Dermis microvascular lymphatic vessel endothelial cell (primary cell): ENCODE measurements at places on chromosomes 7 and 10.

DNA sequence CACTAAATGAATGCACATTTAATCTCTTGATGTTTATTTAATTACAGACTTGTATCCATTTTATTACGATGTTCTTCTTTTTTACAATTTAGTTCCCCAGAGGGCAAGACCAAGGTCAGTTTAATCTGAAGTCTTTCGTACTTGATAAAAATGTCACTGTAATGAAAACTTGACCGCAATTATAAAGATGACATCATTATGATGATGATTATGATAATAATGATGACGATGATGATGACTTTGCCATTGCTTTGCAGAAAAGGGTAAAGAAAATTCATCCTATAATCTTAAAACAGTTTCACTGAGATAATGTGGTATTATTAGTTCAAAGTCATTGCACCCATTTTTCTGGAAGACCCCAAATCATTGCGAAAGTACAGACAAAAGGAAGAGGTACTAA is 290.1 kb downstream of the NEBL start:
- DNase-seq, result no peak

- DNase-seq, result no peak
Measured at GRCh38 chr10:35794703-35795102, 152.6 kb upstream of the FZD8 start.

GRCh38 chr7:75642810-75643486 is 95.8 kb downstream of the HIP1 start:
- peak; percentile 55 for DNase-seq

DNA sequence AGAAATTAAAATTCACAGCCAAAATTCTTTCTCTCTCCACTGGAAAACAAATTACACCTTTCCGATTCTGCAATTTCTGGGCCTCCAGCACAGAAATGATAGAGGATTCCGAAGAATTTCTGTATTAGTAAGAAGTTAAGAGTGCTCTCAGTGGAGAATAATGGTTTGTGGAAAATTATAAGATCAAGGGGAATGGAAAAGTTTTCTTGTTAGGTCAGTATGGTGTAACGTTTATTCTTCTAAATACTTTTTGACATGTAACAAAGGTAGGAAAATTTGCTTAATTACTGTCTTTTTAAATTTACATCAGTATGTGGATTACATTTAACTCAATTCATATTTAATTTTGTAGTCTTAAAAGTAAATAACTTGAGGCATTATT is 288.3 kb upstream of the NFE2L3 start:
- DNase-seq, result no peak

DNA sequence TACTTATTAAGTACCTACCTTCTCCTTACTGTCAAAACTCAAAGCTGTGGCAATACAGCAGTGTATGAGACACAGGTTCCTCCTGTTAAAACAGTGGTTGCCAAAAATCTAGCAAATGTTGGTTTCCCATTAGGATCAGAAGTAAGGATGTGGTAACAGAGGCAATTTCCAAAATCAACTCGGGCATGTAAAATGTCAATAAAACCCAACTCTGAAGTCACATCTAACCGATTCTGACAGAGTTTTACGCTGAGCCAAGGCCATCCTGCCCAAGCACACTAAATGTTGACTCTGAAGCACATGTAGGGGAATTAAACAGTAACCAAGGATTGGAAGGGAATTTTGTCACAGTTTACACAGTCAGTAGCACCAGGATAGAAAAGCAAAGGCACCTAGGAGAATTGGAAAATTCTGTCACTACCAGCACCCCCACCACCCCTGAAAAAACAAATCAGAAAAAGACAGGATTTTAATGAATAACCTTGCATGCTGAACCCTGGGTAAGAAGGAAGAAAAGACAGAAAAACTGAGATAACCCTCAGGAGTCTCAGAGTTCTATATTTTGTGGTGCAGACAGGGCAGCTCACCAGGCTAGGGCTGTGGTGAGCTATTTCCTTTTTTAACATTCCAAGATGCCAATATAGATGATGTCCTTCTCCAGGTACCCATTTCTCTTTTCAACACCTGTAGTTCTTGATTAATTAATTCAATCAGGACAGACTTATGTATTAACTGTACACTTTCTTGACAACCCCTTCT is 119.5 kb downstream of the DOCK4 start:
- no peak for DNase-seq

- no peak for DNase-seq
Measured at GRCh38 chr10:132827423-132827789, 41.5 kb upstream of the NKX6-2 start.

GRCh38 chr10:112938808-112939482 is 11.1 kb upstream of the TCF7L2 start:
- DNase-seq, result no peak

- no peak for DNase-seq
Measured at GRCh38 chr10:112613620-112614019, 166.6 kb downstream of the VTI1A start.

- DNase-seq, result no peak
Measured at GRCh38 chr10:122646511-122647382, 52.9 kb downstream of the C10orf120 start.

DNA sequence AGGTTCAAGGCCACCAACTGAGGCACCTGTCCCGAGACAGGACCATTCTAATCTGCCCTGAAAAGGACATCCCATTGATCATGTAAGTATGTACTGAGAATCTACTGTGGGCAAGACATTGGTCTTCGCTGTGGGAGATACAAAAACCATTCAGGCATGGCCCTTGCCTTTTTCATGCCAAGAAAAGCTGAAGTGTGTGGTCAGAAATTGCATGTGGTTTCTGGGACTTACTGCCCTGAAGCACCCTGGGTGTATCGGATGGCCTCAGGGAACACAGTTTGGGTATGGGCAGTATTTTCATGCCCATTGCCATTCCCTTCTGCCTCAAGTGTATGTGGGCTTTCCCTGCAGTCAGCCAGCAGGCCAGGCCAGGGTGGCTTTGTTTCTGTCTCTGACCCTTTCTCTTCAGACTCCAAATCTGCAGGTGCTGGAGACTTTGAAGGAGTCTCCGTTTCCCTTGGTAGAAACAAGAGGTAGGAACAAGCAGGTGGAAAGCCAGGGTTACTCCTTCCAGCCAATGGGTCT is 285.7 kb downstream of the ZEB1 start:
- no peak for DNase-seq

DNA sequence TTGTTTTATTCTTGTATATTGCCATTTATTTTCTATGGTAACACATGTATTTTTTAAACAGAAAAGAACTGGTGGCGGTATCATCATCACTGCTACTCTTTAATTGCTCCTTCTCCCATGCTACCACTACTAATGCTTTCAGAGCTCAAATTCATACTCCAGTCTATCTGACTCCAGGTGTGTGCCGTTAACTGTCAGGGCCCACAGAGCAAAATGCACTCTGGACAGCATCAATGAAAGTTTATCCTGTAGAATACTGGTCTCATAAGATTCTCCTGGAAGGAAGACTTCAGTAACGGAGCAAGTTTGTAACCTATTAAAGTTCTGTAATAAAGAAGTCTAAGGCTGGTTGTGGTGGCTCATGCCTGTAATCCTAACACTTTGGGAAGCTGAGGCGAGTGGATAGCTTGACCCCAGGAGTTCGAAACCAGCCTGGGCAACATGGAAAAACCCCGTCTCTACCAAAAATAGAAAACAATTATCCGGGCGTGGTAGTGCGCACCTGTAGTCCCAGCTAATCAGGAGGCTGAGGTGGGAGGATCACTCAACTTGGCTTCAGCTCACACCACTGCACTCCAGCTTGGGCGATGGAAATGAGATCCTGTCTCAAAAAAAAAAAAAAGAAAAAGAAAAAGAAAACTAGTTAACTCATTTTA is 18.4 kb downstream of the ZNRF2 start:
- DNase-seq, result no peak

GRCh38 chr7:68122801-68123200 is 1126.2 kb downstream of the TYW1 start:
- DNase-seq, result no peak

DNA sequence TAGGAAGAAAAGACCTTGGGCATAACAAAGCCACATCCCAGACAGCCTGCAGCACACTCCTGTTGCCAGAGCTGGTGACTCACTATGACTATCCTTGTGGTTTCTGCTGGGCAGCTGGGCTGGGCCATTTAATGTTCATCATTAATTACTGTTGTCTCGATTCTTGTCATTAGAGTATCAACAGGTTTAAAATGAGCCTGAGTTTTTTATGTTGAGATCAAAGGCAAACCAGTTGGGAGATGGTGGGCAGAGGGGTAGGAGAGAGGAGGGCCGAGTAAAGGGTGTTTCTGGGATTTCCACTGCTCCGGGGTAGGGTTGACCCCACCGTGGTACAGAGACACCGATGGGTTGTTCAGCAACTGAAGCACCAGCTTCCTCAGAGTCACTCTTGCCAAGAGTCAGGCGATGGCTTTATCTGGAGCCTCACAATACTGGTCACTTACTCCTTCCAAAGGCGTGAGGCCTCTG is 128.7 kb upstream of the LYZL1 start:
- peak; percentile 71 for DNase-seq

DNA sequence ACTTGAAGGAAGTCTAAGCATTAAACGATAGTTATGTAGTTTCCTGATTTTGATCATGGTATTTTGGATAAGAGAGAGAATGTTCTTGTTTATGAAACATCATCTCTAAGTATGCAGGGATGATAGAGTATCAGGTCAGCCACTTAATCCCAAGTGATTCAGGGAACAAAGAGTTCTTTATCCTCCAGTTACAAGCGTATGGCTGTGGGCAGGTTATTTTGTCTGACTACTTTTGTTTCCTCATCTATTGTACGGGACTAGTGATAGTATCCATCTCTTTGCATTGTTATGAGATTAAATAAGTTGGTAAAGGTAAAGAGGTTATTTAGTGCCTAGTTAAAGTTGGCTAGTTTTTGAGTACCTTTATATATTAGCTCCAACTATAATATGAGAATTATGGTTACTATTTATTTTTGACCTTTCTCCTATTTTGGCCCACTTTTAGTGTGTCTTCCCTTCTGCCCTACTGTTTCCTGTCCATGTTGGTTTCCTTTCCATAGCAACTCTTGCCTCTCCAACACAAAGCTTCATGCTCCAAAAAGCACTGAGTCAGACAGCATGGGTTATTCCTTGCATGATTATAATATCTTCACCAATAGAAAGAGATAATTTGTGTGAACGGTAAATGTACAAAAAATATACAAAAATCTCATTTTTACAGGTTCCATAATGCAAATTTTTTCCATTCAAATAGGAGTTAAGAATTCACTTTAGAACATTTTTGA is 65.4 kb downstream of the SP8 start:
- DNase-seq, result no peak

GRCh38 chr7:43039346-43039745 is 73.1 kb upstream of the HECW1 start:
- DNase-seq, result no peak

DNA sequence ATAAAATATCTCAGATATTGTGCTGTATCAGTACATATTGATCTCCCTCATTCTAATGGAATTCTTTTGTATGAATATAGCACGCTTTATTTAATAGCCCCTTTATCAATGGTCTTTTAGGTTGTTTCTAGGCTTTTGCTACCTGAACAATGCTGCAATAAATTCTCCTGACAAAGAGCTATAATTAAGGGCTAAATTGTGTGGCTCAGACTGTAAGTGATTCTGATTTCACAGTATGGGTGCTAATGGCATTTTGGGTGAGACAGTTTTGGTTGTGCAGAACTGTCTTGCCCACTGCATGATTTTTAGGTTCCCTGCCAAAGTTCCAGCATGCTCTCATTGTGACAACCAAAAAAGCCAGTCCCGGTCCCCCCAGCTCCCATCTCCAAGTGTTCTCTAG is 363.2 kb downstream of the REEP3 start:
- DNase-seq, result no peak

DNA sequence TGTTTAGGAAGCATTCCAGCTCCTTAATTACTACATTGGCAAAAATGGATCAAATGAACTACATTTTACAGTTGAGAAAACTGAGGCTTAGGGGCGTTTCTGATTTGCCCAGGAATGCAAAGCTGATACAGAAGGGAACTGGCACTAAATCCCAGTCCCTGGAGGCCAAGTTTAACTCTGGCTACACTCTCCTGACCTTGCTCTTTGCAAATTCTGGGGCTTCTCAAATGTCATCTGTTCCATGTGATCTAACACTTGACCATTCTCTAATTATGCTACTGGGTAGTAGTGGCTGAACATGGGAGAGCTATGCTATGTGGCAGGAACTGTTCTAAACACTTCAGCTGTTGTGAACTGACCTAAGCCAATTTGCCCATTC is 11.3 kb upstream of the HABP2 start:
- DNase-seq, result no peak

DNA sequence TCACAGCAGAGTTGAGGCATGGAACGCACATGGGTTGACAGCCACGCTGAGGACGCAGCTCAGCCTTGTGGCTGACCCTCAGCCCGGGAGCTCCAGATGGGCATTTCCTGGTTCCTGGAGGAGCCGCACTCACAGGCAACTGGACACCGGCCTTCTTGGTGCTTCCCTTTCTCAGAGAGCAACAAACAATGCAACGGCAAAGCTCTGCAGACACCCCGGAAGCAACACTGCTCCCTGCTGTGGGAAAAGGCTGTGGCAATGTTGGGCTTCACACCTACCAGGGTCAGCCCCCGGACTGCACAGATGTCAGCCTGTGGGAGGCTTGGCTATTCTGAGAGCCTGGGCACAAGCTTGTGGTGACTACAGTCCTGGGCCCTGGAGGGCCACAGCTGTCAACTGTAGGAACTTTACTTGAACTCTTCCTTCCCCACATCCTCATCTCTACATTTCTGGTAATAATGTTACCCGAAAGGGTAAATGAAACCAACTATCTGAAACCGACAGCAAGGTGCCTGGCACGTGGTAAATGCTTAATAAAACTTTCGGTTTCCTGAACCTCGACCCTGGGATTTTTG is 597.5 kb upstream of the MKI67 start:
- no peak for DNase-seq

DNA sequence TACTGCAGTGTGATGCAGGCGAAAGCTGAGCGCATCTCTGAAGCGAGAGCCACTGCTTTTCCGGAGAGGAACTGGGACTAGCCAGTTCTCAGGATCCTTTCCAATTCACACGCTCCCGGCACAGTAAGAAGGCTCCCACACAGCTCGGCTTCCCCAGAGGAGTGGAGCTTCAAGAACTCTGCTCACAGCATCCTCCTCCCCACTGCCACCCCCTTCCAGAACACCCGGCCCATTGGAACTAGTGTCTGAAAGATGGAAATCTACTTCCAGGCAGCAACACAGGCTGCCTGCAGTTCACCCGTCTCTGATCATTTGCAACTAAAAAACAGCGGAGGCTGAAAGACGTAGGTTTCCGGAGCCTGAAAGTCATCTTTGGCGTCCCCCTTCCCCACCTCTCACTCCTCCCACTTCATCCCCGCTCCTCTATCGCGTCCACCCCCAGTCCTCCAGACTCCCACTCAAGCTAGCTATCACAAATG is at the start of gene DGKB:
TSS of gene DGKB (minus strand) at position 163 of the 479 bp plus-strand sequence.
- DNase-seq, result peak; percentile 26

DNA sequence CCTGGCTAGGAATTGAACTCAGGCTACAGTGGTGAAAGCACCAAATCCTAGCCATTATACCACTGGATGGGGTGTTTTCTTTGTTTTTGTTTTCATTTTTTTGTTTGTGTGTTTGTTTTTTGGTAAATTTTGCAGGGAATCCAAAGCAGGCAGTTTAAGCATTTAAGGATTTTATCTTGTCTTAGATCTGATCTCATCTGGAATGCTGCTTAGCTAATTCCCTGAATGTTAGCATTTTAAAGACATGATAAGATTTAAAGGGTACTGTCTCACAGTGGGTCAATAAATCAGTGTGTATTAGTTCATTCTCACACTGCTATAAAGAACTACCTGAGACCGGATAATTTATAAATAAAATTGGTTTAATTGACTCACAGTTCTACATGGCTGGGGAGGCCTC is 5.6 kb upstream of the MKLN1 start:
- DNase-seq, result no peak

GRCh38 chr10:114084215-114084614 is 40.5 kb downstream of the ADRB1 start:
- DNase-seq, result no peak
